Stimulated activated CD4-positive, alpha-beta T cell treated with anti-CD3 and anti-CD28 coated beads, Interleukin-15, amount 100 ng/mL, for 48 hours (primary cell): ENCODE measurements at places on chromosomes 7 and 10.

DNA sequence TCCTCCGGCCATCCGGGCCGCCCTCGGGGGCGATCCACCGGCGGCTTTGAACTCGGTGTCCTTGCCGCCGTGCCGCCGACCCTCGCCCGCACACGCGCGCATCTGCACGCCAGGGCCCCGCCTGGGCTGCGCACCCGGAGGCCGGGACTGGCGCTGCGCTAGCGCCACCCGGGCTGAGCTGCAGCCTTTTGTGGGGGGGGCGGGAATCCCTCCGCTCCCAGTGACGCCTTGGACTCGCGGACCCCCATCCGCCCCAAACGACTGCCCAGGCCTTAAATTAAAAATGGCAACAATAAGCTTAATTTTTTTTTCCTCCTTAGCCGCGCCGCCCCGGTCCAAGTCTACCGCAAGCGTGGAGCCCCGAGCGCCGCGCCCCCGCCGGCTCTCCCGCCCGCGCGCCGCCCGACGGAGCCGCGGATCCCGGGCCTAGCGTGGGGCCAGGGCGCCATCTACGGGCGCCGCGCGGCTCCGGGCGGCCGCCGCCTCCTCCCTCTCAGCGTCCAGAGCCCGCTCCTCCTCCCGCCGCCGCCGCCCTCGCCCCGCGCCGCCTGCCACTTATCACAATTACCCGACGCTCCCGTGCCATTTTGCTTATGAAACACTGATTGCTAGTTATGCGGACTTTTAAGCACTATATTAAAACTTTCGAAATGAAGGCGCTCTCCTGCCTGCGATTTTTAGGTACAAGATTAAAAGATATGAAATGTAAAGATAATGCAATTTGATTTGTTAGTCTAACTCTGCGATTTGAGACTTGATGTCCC, 7.5 kb upstream of the EBF3 start:
- DNase-seq, result peak; percentile 47

DNA sequence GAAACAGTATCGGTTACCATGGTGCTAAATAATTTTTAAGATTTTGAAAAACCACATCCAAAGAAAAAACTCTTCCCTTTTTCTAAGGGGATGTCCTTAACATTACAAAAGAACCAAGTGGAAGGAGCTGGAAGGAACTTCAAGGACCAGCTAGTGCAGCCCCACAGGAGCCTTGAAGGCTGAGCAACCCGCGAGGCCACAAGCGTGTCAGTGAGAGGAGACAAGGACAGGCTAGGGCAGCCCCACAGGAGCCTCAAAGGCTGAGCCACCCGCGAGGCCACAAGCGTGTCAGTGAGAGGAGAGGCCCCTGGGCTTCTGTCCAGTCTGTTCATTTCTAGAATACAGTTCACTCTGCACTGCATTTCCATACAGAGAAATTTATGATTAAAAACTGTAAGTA, 80.1 kb upstream of the ATP6V0A4 start:
- DNase-seq, result no peak

GRCh38 chr10:13105184-13105583, 5.2 kb downstream of the OPTN start:
- no peak for DNase-seq

DNA sequence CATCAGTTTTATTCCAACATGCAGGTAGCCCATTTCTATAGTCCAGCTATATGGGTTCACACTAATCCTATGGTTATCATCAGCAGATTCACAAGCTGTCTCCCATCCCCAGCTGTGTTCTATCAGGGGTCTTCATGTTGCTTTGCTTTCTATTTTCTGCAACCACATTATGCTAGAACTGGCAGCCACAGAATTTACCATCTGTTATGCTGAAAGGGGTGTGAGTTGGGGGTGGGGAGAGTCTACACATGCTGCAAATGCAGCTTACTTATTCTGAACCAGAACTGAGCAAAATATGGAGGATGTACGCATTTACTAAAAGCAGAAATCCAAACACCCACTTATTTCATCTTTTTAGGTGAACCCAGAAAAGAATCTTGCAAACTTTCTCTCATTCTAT, 32.9 kb downstream of the SHTN1 start:
- no peak for DNase-seq
